NCI-H1417 treated with DMSO at 0.1 percent for 48 hours (cell line): ENCODE measurements at places on chromosomes 7 and 10.

DNA sequence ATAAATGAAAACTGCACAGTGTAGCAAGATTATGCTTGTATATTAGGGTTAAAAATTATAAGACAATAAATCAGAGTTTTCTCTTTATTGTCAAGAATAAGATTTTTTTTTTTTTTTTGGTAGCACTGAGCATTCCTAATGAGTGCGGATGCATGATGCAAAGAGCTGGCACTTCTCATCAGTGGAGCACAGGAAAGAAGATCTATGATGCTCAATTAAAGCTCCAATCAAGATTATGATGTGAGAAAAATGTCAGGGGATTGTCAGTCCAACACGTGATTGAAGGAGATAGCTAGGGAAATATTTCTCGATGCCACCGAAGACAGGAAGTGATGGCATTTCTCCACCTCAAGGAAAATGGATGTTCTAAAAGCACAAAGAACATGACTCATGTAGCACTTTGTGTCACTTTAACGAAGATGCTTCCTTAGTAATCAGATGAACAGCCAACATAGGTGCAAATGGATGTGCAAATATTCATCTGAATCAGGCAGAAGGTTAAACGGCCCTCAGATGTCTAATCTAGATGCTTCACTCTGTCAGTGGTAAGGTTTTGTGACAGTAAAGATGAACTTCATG is 240.9 kb downstream of the THSD7A start:
- DNase-seq, result no peak

DNA sequence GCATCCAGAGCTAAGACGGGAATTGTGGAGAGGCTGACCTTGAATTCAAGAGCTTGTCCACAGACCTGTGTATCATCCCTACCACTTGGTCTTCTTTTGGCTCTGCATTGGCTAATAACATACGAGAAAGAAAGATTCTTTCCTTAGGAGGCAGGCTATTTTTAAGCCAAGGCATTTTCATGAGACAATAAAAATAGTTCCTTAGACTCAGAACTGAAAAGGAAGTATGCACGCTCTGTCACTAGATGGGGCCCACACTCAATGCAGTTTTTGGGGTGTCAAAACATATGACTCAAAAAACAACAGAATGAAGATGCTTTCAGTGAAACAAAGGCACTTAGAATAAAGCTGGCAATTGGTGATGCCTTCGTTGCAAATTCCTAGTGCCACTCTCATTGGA is 265.9 kb upstream of the DGKB start:
- no peak for DNase-seq

- no peak for DNase-seq
Observed at GRCh38 chr7:92034116-92034515, 93.5 kb downstream of the AKAP9 start.

- no peak for DNase-seq
Observed at GRCh38 chr7:132764762-132765161, 188.5 kb upstream of the PLXNA4 start.

DNA sequence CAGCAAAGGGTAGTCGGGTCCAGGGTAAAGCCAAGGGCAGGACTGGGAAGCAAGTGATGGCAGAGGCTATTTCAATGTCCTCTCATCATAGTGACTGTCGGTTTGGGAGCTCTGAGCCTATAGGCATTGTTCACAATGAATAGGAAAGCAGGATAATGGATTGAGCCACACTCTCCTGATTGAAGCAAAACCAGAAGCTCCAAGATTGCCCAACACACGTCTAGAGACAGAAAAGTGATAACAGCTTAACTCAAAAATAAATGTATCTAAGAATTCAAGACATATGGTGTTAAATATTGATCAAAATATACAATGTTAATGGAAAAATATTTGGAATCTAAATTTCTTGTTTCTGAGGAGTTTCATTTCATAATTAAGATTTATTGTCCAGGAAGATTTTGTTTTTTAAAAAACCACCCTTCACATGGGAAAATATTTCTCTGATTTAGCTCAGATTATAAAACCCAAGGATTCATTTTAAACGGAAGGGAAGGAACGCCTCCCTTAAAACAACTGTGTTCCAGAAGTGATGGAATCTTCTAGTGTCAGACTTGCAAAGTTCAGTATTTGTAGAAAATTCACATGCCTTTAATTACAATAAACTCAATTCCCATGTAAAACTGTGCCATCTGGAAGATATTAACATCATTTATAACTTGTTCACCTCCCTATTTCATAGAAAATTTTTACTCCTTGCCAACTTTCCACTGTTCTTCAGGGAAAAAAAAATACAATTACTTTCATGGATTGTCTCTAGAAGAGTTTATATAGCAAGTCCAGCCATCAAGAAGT is 54.5 kb downstream of the NRP1 start:
- no peak for DNase-seq

DNA sequence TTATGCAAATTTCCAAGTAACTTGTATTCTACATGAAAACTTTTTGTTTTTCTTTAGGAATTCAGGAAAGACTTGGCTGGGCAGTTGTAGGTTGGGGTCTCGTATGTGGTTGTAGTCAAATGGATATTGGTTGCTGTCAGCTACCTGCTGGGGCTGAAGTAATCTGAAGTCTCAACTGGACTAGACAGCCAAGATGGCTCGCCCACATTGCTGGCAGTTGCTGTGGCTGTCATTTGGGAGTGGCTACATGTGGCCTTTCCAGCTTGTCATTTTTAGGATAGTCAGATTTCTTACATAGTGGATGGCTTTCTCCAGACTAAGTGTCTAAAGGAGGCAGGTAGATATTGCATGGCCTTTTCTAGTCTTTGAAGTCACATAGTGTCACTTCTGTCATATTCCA is 32.6 kb downstream of the EXOC6 start:
- no peak for DNase-seq

DNA sequence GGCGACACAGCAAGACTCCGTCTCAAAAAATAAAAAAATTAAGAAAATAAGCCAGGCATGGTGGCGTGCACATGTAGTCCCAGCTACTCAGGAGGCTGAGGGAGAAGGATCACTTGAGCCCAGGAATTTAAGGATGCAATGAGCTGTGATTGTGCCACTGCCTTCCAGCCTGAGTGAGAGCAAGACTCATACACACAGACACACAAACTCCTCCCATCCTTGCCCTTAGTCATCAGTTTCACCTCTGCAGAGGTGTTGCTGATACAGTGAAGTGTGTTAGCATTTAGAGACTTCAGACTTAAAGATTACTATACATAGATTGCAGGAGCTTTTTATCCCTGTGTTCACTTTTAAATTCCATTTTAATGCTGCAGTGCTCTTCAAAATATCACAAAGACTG is 5.5 kb upstream of the H2AZ2 start:
- no peak for DNase-seq

GRCh38 chr7:41779918-41780317 is 77.0 kb upstream of the INHBA start:
- DNase-seq, result no peak

GRCh38 chr7:17374654-17375053 is 76.2 kb downstream of the AHR start:
- DNase-seq, result no peak

GRCh38 chr7:81694711-81695110 is 75.1 kb downstream of the HGF start:
- DNase-seq, result no peak

DNA sequence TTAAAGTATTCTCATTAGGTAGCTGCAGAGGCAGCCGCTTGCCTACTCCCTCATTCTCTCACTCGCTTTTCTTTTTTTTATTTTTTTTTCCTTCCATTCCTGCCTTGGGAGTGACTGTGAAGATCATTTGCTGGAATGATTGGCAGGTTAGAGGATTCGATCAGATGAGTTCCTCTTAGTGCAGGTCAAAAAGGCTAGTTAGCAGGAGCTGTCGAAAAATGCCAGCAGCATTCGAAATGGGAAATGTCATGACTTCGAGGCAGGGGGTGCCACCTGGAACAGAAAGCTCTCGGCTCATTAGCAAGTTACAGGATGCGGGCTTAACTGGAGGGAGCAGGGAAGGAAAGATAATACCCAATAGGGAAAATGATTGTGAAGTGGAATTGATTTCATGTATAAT is 137.5 kb upstream of the FZD1 start:
- DNase-seq, result no peak

DNA sequence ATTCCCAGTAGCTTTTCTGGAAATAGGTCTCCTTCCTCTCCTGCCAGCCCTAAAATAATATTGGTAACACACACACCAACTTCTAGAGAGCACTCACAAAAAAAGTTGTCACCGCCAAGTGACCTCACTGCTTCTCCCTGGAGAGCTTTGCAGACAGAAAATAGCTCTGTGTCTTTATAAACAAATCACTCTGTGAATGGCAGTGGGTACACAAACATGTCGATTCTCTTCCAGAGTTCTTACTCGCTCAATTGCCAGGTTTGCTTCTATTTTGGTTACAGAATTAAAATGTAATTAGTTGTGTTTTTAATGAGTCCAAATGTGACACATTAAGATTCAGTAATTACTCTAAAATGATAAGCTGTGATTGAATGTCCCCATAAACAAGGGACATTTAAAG is 649.2 kb upstream of the C7orf33 start:
- DNase-seq, result no peak

DNA sequence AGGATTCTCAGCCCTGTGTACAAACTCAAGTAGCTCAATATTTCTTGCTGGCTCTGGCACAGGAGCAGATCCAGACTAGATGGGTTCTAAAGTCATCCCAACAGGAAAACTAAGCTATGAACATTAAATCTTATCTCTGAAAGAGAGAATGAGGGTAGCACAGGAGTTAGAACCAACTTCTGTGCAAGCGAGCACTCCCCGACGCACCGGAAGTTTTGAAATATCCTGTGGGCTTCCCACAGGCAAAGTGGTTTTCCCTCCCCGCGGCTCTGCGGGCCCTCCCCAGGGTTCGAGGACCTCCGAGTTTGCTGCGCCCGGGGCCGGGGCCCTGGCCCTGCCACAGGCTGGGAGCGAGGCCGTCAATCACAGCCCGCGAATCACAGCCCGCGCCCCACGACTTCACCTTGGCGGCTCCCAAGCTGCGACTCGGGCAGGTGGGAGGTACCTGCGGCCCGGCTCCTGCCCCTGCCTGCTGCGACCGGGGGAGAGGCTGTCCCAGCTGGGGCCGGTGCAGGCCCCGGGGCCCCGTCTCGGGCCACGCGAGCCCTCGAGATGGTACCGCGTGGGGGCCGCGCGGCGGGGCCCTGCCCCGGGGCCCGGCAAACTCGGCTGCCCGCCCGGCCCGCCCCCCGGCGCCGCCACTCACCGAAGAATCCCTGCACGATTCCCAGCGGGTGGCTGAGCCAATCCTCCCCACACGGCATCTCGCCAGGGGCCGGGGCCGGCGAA is 598 bp downstream of the MCMBP start:
- peak; percentile 1 for DNase-seq

DNA sequence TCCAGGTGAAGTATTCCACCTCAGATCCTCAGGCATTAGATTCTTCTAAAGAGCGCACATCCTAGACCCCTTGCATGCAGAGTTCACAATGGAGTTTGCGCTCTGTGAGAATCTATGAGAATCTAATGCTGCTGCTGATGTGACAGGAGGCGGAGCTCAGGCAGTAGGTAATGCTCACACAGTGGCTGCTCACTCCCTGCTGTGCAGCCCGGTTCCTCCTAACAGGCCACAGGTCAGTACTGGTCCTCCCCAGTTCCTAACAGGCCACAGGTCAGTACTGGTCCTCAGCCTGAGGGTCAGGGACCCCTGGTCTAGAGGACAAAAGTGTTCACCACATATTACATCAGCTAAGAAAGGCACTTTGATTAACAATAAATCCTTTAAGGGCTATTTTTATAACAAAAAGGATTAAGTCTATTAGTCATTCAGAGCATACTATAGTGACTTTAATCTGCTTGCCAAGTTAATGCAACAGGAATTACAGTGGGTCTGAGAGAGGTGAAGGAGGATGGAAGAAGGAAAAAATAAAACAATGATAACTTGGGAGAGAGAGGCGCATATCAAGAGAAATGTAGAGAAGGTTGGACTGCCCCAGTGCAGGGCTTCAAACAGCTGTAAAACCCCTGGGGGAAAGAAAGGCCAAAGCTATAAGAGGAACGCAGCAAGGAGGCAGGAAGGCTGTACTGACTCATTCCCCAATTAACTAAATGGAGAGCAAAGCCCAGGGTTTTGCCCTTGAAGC is 49.2 kb downstream of the CUL2 start:
- no peak for DNase-seq

- peak; percentile 70 for DNase-seq
Observed at GRCh38 chr7:111486472-111487142, 75.7 kb downstream of the IMMP2L start.

- DNase-seq, result no peak
Observed at GRCh38 chr10:52348037-52348564, 34.0 kb downstream of the DKK1 start.

- no peak for DNase-seq
Observed at GRCh38 chr7:115462301-115463015, 540.6 kb downstream of the MDFIC start.

DNA sequence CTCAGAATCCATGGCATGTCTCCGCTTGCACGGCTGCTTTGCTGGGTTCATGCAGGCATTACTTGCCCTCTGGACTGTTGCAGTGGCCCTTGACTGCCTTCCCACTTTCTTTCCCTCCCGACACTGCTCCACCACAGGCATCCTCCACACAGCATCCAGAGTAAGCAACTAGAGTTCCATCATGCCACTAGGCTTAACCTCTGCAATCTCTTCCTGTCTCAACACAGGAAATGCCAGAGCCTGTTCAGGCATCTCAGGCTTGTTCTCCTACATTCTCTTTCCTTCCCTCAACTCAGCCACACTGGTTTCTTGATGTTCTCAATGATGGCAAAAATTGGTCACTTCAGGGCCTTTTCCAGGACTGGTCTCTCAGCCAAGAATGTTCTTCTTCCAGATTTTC is 284.5 kb upstream of the KLF6 start:
- DNase-seq, result no peak

DNA sequence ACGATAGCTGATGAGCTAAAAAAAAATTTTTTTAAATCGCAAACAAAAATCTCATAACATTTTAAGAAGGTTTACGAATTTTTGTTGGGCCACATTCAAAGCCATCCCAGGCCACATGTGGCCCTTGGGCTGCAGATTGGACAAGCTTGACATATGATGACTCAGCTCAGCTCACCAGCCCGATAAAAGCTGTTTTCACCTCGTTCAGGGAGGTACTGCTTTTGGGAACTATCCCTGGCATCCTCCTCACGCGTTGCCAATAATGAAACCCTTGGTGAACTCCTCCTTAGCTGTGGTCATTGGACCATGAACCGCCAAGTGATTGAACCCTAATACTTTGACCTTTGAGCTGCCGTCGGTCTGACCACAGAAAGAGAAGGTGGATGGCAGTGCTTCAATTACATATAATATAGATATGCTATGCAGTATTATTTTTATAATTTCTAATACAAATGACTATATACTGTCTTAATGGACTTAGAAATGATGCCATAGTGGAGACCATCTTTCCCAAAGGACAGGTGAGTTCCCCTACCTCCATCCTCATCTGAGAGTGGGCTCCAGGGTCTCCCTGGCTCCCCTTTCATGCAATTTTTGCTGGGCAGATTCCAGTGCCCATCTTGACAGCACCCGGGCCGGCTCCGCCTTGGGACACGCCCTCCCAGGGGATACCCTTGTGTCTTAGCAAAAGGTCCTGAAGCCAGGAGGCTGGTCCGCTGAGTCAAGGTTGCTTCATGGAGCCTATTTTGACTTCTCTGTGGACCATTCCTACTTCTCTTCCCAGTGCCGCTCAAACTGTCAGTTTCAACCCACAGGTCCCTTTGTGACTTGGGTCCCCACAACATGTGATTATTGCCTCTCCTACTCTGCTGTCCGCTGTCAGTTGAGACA is 707.2 kb downstream of the PARD3 start:
- no peak for DNase-seq

- DNase-seq, result no peak
Observed at GRCh38 chr7:15543256-15543655, 18.6 kb downstream of the AGMO start.

GRCh38 chr7:36072620-36073019 is 80.4 kb upstream of the EEPD1 start:
- no peak for DNase-seq

GRCh38 chr10:78047314-78047891 is 13.7 kb downstream of the RPS24 start:
- no peak for DNase-seq
